ENCODE measurements at places on chromosomes 5 and 9.

DNA sequence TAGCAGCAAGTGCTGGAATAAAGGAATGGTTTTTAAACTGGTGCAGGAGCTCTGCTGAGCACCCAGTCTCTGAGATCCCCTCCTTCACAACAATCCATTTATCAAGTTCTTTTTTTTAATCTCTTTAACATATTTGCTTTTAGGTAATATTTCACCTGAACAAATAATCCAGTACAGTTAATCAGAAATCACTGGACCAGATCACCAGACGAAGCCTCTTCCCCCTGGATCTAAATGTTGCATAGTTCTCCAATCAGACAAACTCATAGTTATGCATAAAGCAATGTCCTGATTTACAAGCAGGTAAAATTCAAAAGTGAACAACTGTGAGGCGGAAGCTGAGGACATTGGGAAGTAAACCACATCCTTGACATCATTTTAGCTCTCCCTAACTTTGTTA lies 657.7 kb upstream of the RORB start:
- DNase-seq, result no peak

DNA sequence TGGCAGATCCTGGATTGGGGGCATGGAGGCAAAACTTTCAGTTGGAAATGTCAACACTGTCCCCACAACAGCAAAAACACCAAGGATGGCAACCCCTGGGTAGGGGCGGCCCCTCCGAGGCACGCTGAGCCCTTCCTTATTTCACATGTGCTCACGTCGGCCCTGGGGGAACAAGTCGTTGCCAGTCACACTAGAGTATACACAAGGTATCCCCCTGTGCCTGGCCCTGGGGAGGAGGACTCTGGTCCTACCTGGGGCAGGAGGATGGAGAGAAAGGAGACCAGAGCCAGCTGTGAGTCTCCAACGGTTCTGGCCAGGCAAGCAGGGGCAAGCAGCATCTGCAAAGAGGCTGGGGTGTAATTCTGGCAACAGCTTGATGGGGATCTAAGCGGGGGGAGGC lies 126.9 kb upstream of the FOXD4L5 start:
- no peak for DNase-seq

DNA sequence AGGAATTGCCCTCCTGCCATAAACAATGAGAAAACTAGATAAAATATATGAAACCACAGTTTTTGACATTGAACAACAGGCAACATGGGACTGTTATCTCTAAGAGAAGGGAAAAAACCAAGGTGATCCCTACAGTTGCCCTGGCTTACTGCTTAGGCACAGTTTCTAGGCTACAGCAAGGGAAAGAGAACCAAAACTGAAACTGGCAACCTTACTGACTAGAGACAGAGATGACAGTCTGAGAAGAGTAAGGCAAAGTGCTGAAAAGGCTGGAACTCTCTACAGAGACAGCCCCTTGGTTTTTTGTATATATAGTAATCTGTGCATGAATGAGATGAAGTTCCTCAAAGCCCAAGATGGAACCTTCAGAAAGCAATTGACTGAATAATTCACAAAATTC lies 36.2 kb upstream of the REEP2 start:
- DNase-seq, result no peak

- DNase-seq, result peak; percentile 98
Measured at GRCh38 chr5:140725799-140726471, 25.7 kb downstream of the ZMAT2 start.

DNA sequence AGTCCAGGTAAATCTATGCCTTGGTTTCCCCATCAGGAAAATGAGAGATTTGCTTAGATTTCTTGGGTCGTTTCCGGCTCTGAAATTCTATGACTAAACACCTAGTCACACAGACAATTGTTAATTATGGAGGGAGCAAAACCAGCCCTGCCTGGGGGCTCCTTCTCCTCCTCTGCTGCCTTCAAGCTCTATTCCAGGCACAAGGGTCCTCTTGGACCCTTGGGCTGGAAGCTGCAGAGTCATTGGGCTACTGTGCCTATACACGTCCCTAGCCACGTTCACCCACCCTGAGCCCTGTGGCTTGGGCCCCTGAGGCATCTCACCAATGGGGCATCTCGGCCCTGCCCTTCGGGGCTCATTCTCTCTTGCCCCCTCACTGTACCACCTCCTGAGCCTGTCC lies 73.8 kb upstream of the TBC1D2 start:
- DNase-seq, result no peak

- DNase-seq, result no peak
Measured at GRCh38 chr9:115443890-115444289, 325.9 kb upstream of the TNC start.

DNA sequence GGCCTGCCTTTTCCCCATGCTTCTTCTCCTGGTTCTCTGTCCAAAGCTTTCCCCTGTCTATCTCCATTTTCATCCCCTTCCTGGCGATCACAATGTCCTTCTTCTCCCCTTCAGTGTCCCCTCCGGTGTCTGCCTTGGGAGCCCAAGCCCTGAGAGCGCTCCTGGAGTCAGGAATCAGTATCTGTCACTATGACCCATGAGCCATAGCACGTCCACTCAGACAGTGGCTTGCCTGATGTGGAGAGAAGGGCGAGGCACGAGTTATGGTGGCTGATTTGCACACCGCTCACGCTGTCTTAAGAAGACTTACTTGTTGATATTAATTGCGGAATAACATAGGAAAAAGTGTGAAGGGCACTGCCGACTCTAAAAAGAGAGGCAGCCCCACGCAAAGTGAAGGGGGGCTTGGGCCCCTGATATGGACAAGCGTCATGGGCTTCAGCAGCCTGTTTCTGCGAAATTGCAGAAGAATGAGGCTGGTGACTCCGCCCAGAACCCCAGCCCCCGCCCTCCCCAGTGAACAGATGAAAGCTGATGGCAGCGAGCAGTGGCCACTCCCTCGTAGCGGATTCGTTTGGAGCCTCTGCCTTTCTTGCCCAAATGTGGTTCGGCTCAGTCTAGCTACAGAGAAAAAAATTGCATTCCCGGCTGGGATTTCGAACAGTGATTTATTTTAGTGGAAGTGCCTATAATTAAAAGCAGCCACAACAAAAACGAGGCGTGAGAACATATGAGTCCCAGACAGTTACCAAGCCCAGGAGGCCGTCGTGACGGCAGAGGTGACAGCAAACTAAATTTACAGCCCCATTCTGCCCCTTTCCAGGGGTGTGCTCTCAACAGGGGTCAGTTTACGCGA lies 149.8 kb downstream of the ICE1 start:
- no peak for DNase-seq

DNA sequence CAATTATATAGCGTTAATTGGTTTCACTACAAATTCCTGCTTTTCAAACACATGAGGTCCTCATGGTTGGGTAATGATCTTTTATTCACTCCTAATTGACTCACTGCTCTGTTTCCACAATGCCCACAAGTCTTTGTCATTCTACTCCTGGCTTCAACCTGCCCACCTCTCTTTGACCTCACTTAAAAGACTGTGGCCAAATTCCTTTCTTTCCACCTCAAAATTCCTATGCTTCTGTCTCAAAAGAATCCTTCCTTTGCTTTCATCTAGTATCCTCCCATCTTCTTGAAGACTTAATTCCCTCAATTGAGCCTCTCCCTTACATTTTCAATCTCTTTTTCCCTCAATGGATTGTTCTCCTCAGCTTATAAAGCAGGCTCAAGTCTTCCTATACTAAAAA lies 4.9 kb downstream of the APBA1 start:
- no peak for DNase-seq

DNA sequence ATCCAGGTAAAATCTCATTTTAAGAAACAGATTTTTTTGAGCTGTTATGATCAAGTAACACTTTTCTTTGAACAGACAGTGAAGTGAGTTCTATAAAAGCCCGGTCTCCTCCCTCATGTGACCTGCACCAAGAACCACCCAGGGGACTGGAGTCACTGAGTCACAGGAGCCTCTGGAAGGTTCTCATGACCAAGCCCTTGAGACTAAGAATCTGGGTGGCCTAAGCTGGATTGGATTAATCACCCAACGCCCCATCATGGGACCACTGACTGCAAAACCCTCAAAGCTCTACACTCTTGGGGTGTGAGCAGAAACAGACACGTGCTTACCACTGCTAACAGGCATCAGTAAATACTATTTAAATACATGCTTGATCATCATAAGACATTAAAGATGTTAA lies 48.4 kb downstream of the SECISBP2 start:
- DNase-seq, result peak; percentile 8

DNA sequence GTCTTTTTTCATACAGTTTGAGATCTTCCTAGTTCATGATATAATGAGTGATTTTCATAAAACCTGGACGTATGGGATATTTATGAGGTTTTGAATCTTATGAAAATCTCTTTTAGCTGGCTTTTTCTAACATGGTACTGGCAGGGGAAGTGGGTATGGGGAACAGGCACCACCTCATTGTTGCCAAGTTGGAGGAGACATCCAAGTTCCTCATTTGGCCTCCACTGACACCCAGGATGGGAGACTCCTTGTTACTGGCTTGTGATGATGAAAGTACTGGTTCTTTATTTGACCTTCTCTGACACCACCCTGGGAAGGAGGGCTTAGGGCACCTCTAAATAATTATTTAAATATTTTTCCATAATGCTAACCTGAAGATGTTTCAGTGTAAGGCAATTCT lies 4.0 kb upstream of the TNPO1 start:
- no peak for DNase-seq

DNA sequence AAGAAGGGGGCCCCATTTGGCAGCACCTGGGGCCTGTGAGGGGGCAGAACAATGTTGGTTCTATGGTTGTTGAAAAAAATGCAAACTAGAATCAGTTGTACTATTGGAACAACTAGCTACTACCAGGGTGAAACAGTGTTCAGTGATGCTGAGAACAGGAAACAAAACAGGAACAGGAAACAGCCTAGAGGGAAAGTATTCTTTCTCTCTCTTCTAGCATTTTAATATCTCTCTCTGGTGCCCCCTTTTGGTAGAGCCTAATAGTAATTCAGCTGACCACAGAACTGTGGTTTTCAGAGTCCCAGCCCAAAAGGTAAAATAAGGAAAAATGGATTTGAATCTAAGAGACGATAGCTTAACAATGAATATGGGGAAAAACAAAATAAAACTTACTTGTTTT lies 138.0 kb upstream of the KCNN2 start:
- peak; percentile 20 for DNase-seq

Data from brain microvascular endothelial cell (primary cell).